Forelimb muscle (tissue), 1 donor: ENCODE measurements at places on chromosomes 1 and 21.

DNA sequence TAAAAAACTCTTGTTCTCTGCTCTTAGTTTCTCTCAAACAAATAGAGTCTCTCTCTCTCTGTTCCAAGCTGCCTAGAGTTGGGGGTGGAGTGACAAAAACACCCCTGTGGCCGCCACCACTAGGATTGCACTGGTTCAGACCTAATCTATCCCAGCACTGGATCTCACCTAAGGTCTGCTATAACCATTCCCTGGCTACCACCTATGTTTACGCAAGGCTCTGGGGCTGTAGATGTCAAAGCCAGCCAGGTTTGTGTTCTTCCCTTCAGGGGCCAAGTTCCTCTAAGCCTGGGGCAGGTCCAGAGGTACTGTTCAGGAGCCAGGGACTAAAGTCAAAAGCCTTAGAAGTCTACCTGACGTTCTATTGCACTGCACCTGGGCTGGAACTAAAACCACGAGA lies 12.8 kb upstream of the CYP2J2 start:
- no peak for DNase-seq

DNA sequence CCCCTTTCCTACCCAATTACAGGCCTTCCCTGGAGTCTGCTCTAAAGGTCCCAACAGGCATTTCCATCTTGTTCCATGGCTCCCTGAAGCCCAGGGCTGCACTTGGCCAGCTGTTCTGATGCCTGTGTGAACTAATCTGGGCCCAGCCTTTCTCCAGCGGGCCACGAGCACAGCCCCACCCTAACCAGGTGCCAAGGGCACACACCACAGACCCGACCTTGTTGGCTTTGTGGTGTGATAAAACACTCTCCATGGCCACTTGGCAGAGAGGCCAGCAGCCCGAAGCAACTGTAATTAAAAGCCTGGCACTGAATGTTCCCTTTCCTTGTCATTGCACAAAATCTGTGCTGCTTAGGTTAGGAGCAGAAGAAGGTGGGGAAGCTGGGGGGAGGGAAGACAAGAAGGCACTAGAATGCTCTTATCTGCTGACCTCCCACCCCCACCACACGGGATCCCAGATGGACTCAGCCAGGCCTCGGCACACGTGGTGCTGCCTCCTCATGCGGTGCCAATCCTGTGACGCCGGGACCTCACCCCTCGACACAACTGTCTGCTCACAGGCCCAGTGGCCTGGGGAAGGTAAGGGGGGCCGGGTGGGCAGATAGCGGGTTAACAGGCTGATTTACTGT lies 9.9 kb downstream of the HCRTR1 start:
- DNase-seq: no peak

DNA sequence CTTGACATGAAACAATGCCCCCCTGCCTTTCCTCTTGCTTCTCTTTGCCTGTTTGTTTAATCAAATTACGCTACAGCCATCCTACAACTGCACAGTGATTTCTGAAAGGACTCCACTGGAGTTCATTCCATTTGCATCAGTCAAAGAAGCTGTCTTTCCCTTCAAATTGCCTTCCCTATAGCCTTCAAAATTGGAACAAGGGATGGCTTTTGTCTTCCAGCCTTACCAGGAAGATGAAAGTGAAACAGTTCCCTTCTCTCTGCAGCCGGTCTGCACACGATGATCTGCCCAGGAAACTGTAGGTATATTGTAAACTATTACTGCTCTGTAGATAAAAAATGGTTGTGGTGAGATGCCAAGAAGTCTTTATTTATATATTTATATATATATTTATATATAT lies 65.6 kb upstream of the ETS2 start:
- DNase-seq: no peak

DNA sequence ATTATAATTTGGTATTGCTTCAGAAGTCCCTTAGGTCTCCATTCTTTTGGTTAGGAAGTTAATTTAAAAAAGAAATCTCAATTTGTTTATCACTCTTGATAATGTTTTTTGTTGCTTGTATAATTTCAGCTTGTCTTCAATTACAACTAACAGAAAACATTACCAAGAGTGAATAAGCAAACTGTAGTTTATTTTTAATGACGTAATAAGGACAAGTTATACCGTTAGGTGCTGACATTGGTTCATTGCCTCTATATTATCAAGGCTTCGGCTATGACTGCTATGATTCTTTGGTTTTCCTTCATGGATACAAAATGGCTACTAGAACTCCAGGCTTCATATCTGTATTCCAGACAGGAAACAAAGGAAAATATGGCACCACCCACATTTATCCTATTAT lies 220.6 kb downstream of the PTGER3 start:
- no peak for DNase-seq

- no peak for DNase-seq
These were observed 206.8 kb downstream of the ST6GALNAC3 start for GRCh38 chr1:76281306-76281705.

DNA sequence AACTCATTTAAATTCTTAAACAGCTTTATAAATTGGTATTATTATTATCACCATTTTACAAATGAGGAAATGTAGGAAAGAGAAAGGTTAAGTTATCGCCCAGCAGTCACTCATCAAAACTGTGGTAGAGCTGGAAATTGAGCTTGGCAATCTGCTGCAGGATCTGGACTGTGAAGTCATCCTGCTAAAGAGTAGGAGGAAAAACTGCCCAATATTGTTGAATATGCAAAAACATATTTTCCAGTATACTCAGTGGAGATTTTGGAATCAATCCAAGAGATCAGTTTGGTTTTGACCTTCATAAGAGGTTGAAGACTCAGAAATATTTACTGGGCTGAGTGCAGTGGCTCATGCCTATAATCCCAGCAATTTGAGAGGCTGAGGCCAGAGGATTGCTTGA lies 16.9 kb upstream of the RC3H1 start:
- DNase-seq: no peak

- no peak for DNase-seq
These were observed 123.2 kb downstream of the DPYD start for GRCh38 chr1:97797403-97798183.

- DNase-seq: no peak
These were observed 73.9 kb downstream of the SNRPE start for GRCh38 chr1:203935321-203935720.

- no peak for DNase-seq
These were observed 8.5 kb downstream of the AKT3 start for GRCh38 chr1:243841507-243841906.

DNA sequence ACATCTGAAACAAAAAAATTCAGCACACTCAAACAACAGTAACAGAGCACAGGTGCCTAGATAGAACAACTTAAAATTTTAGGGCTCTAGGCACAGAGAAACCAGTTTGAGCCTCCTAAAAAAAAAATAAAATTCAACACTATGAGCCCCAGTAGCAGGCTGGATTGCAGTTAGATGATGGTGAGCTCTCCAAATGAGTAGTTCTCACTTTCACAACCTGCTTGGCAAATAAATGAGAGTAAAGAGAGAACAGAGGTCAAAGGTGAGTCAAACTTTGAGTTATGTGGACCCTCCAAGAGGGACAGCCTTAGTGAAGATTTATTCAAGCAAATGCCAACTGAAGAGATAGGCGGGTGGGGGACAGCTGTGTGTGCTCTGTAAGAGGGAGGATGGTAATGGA lies 3.6 kb downstream of the BEND5 start:
- no peak for DNase-seq

DNA sequence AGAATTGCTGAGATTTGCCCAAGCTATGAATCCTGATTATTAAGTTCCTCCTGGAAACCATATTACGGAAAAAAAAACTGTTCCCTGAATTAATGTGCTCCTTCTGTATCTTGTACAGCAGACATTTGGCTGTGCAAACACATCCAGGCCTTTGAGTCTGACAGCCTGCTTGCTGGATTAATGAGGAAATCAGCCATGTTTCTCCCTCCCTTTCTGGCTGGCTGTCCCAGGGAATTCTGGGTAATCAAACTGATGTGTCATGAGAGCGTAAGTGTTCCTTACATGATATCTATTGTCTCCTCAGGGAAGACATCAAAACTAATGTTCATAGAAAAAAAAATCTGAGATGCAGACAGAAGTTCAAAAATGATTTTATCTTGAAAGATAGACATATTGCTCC lies 18.8 kb downstream of the PGBD5 start:
- DNase-seq: no peak

DNA sequence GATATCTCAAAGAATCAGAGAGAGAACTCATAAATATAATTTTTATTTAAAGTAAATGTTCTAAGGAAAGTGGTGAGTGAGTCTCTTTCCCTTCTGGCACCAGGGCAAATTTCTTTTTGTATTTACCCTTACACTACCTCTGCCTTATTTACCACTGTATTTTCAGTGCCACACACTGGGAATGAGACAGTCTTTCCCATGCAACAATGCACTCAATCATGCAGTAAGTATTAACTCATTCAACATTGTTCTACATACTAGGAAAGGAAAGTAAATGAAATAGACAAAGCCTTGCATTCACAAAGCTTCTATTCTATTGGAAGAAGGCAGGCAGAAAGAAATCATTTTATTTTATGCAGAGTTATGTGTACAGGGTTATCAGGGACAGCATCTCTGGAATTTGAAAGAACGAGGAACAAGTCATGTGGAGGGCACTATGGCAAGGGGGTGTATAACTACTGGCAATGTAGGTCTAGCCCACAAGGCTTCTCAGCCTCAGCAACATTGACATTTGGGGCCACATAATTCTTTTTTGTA lies 129.8 kb upstream of the PRDX6 start:
- DNase-seq: no peak

- no peak for DNase-seq
These were observed 84.9 kb downstream of the C4BPA start for GRCh38 chr1:207188901-207189300.

GRCh38 chr1:154133256-154133655 lies 21.6 kb downstream of the NUP210L start:
- no peak for DNase-seq

- DNase-seq: no peak
These were observed 16.1 kb downstream of the EPHX4 start for GRCh38 chr1:92045766-92046495.

DNA sequence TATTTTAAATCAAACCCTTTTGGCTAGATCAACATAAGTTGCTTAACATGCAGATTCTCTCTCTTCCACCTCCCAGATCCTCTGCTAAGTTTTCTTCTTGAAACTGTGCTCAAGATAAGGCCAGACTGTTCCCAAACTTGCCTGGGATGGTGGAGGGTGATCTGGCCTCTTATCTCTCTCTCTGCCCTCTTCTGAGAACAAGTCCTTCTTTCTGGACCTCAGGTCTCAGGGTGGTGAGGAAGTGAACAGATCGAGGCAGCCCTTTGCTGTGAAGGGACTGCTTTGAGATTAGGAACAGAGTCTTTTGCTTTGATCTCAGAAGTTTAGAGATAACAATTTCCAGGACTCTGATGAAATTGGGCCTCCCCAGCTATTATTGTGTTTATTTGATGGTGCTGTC lies 70.7 kb downstream of the HUNK start:
- DNase-seq: no peak

- no peak for DNase-seq
These were observed 32.9 kb downstream of the ARNT start for GRCh38 chr1:150843474-150843873.

DNA sequence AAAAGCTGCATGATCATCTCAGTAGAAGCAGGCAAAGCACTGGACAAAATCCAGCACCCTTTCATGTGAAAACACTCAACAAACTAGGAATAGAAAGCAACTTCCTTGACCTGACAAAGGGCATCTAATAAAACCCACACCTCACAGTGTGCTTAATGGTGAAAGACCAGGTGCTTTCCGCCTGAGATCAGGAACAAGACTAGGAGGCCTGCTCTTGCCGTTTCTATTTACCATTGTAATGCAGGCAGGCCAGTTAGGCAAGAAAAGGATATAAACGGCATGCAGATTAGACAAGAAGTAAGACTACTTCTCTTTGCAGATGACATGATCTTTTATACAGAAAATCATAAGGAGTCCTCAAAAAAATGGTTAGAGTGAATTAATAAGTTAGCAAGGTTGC lies 37.2 kb downstream of the SLC37A1 start:
- DNase-seq: no peak
